Caki2 (cell line): ENCODE measurements at places on chromosomes 4 and X.

DNA sequence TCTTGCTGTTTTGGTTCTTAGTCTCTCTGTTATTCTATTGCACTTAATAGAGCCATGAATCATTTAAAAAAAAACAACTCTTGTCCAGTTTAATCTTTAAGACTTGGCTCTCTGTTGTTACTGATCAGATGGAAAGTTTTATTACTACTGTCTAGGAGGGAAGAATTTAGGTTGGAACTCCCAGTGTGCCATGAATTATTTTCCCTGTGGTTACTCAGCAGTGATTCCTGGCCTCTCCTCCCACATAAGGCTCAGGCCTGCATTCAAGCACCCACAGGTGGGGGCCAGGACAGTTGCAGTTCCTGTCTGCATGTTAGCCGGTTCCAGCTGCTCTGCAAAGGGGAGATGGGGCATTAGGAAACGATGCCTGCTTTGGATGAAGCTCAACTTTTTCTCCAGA lies 29.8 kb upstream of the ESX1 start:
- DNase-seq, result peak; percentile 80

DNA sequence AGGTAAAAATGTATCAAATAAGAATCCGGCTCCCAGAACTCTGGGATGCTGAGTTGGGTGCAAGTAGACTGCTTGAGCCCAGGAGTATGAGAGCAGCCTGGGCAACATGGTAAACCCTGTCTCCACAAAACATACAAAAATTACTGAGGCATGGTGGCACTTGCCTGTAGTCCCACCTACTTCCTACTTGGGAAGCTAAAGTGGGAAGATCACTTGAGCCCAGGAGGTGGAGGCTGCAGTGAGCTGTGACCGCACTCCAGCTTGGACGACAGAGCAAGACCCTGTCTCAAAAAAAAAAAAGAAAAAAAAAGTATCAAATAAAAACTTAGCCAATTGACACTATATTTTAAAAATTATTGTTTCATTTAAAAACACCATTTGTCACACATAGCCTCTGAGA lies 84.4 kb downstream of the FBXW7 start:
- DNase-seq, result peak; percentile 14

DNA sequence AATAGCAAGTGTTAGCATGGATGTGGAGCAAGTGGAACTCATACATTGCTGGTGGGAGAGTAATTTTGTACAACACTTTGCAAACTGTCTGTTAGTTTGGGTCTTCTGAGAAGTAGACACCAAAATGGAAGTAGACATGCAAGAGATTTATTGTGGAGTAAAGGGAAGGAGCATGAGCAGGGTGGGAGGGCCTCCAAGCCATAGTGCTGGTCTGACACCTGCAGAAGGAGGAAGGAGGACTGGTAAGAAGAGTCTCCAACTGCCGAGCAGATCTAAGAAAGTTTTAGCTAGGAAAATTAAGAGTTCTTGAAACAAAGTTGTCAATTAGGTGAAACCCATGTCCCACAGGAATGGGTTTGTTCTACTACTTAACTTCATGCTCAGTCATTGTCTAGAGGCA lies 64.0 kb upstream of the DDIT4L start:
- no peak for DNase-seq

GRCh38 chr4:95898226-95898625 lies 58.3 kb downstream of the PDHA2 start:
- DNase-seq, result no peak

- DNase-seq, result no peak
Observed at GRCh38 chr4:83124111-83124780, 9.7 kb upstream of the PLAC8 start.

DNA sequence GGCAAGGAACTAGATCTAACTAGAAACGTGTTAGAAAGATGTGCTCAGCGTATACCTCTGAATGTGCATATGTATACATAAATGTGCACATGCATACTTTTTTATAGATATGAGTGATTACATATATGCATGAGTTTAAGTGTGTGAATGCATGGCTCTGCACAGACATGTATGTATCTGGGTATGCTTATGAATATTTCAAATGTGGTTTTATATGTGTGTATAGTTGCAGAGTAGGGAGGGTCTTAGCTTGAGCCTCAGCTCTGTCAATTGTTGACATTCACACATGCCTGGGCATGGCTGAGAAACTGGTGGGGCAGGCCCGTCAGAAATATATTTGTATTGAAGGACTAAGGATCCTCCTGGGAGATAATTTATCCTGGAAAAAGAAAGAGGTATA lies 31.1 kb downstream of the RAP2C start:
- DNase-seq, result no peak

GRCh38 chr4:173936861-173937260 lies 346.6 kb downstream of the FBXO8 start:
- DNase-seq, result no peak

DNA sequence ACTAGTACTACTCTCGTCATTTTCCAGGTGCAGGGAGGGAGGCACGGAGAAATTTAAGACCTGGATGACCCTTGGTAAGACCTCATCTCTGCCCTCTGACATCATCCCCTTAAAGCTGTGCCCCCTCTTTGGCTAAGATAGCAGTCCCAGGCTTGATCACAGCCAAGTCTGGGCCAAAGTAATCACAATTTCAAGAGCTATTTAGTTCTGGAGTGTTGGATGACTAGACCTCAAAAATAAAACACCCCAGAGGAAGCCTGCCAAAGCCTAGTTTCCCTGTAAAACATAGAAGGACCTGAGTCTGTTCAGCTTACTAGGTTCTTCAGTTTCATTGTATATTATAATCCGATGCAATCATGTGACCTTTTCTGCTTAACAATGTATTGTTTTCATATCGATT lies 144.6 kb upstream of the ARHGEF9 start:
- DNase-seq, result no peak

GRCh38 chr4:6331018-6331417 lies 61.4 kb downstream of the WFS1 start:
- DNase-seq, result no peak

DNA sequence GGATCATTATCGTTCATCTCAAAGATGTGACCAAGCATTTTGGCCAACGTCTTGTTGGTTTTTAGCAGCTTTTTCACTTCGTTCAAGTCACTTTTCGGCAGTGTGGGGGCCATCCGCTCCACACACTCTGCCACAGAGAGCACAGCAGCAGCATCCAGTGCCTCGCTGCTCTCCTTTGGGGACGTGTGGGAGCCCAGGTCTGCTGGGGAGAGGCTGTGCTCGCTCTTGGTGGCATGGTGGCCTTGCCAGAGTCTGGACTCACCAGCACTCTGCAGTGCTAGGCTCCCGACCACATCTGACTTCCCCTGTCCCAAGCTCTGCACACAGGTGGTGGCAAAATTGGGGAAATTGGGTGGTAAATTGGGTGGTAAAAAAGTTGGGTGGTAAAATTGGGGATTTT lies 50.6 kb downstream of the GPR50 start:
- no peak for DNase-seq

GRCh38 chr4:8308144-8308543 lies 38.6 kb downstream of the HTRA3 start:
- DNase-seq, result no peak

DNA sequence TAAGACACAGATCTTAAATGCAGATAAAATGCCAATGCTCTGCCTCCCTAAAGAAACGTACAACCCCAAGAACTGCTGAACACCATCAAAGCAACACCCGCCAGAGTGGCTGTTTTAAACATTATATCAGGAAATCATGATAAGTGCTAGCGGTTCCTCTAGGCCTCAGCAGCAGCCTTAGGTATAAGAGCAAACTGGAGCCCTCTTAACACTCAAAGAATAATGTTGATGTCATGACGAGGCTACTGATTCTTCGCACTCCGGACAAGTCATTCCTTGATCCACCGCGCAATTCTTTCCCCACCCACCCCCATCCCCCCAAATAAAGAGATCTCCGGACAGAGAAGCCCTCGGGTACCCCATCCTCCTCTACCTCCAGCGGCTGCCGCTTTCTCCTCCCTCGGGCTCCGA lies 507 bp downstream of the LIN54 start:
- peak; percentile 27 for DNase-seq

- no peak for DNase-seq
Observed at GRCh38 chrX:23749576-23749975, 6.5 kb upstream of the ACOT9 start.

GRCh38 chr4:173485164-173485563 lies 44.9 kb downstream of the HAND2 start:
- DNase-seq, result no peak

DNA sequence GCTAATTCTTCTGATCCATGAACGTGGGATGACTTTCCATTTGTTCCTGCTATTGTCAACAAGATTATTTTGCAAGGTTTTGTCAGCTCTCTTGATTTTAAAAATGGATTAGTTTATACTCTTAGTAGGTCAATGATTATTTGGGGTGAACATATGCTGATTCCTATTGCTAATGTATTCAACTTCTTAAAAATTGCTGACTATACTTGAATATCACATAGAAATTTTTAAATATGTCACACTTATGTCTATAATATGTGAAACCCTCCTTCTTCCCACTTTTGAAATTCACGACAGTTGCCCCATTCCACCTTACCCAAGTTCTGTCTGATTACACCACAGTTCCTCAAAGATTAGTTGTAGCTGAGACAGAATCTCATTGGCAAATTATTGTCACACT lies 465.7 kb upstream of the TENM3 start:
- DNase-seq, result no peak

DNA sequence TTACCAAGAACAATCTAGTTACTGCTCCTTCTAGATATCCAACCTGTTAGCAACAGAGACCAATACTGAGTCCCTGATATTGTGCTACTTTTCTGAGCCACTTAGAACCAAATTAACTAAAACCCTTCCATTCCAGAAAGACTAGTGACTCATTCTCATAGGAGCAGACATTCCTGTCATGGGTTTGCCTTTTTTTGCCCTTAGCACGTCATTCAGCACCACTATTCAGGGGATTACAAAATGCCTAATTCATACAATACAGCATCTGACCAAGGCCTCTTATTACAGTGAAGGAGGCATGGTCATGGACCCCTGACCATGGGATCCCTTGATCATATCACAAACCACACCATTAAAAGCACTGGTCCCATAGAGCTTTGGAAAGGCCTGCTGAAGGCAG lies 123.8 kb upstream of the CXCL13 start:
- no peak for DNase-seq

GRCh38 chrX:68942840-68943239 lies 114.0 kb downstream of the EFNB1 start:
- DNase-seq, result no peak

DNA sequence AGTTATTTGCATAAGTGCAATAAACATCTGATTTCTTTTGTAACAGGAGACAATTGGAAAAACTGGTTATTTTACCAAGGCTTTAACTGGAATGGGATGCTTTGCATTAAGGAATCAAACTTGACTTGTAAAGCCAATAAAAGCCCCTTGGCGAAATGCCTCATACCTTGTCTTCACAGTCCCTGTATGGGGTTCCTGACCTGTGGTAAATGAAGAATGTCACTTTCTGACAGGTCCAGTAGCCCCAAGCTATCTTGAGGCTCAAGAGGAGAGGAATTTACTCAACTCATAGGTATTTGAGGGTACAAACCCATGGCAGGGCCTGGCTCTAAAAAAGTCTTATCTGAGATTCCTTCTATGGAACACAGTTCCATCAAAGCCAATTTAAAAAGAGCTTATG lies 78.0 kb downstream of the ACOX3 start:
- no peak for DNase-seq

DNA sequence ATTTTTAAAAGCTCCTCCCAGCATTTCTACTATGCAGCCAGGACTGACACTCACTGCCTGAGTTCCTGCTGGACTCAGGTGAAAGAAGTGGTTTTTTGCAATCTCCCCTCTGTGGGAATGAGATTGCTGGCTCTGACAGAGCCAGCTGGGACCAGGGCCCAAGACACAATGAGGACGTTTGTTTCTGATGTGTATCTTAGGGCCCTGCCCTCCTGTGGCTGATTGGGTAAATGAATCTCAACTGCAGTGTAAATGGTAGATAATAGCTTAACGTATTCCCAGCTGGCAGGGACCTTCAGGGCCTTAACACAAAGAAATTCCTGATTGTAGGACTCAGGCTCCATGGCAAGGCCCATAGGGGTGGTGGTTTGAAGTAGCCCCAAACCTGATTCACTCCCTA lies 85.8 kb upstream of the PRPS1 start:
- no peak for DNase-seq

DNA sequence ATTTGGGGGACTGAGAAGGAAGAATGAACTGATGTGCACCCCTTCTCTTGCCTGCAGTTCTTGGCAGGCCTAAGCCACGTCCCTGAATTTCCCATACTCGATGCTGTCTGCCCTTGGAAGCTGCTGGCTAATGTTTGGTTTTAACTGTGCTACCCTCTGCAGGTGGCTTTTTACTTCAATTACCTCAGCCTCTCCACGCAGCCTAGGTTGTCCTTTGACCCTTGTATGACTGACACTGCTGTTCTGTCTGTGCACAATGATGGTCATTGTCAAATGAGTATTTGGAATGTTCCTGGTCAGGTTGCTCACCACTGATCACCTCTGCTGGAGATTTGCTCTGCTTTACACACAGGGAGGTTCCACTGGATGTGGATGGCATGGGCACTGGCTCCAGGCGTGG lies 137.1 kb downstream of the ZNF518B start:
- DNase-seq, result no peak

DNA sequence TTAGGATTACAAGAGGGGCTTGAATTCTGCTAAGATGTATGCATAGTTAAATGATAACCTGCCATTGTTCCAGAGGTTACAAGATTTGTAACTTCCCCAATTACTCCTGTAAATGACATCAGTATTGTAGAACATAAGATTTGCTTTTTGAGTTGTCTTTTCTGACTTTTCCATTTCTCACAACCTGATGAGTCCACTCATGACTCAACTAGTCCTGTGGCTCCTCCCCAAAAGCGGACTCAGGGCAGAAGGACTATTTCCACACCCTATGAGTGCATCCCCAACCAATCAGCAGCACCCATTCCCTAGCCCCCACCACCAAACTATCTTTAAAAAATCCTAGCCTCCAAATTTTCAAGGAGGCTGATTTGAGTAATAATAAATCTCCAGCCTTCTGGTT lies 54.7 kb downstream of the HOPX start:
- no peak for DNase-seq

DNA sequence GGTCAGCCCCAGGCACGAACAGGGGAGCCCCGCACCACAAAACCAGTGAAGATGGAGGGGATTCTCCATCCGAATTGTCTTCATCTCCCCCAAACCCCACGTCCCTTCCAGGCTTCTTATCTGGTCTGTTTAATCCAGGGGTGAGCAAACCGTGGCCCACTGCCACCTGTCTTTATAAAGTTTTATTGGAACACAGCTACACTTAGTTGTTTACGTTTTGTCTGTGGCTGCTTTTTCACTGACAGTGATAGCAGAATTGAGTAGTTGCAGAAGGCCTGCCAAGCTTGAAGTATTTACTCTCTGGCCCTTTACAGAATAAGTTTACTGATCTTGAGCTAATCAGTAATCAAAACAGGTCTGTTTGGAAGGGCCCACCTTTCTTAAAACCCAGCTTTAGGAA lies 324.0 kb downstream of the ARHGAP10 start:
- DNase-seq, result no peak

GRCh38 chr4:163913571-163913970 lies 419.1 kb downstream of the TMA16 start:
- no peak for DNase-seq

- peak; percentile 9 for DNase-seq
Observed at GRCh38 chrX:120604361-120604782, 471 bp downstream of the MCTS1 start.
